ENCODE measurements at places on chromosomes 12 and 14.

GRCh38 chr12:29164477-29165393, 15.7 kb downstream of the FAR2 start:
- DNase-seq: no peak

DNA sequence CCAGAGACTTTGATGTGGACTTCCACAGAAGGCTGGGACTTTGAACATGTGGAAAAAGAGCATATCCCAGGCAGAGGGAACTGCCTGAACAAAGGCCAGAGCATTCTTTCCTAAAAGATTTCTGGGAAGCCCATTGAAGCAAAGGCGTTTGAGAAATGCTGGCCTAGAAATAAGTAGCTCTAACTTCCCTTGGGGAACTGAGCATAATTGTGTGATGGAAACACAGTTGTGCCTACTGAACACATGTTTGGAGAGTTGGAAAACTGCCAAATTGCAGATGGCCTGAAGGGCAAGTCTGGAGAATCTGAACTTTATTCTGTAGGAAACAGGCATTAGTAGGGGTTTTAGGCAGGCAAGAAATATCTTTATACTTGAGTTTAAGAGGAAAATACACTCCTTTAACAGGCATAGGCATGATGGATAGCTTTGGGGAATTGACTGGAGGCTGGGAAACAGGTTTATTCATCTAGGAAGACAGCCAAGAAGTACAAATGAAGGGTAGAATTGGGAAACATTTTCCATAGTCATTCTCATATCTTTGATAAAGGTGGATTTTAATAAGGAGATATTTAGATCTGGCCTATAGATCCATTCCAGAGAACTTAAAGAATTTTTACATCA, 134.1 kb downstream of the TPH2 start:
- peak; percentile 48 for DNase-seq

GRCh38 chr14:71488703-71489191, 443.5 kb upstream of the RGS6 start:
- DNase-seq: no peak

DNA sequence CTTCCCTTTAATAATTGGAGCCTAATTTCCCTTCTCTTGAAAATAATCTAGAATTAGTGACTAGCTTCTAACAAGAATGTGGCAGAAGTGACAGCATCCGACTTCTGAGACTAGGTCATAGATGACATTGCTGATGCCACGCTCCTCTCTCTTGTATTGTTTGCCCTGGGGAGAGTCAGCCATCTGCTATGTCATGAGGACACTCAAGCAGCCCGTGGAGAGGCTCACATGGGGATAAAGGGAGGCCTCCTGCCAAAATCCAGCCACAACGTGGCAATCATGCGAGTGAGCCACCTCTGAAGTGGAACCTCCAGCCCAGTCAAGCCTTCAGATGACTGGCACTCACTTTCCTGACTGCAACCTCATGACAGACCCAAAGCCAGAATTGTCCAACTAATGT, 54.2 kb upstream of the LRRK2 start:
- DNase-seq: no peak

GRCh38 chr12:106287364-106287763, 15.2 kb upstream of the TCP11L2 start:
- DNase-seq: no peak

- DNase-seq: peak; percentile 33
Observed at GRCh38 chr12:101552277-101552676, 42.5 kb upstream of the MYBPC1 start.

GRCh38 chr14:54735424-54735823, 167.2 kb downstream of the GCH1 start:
- no peak for DNase-seq

DNA sequence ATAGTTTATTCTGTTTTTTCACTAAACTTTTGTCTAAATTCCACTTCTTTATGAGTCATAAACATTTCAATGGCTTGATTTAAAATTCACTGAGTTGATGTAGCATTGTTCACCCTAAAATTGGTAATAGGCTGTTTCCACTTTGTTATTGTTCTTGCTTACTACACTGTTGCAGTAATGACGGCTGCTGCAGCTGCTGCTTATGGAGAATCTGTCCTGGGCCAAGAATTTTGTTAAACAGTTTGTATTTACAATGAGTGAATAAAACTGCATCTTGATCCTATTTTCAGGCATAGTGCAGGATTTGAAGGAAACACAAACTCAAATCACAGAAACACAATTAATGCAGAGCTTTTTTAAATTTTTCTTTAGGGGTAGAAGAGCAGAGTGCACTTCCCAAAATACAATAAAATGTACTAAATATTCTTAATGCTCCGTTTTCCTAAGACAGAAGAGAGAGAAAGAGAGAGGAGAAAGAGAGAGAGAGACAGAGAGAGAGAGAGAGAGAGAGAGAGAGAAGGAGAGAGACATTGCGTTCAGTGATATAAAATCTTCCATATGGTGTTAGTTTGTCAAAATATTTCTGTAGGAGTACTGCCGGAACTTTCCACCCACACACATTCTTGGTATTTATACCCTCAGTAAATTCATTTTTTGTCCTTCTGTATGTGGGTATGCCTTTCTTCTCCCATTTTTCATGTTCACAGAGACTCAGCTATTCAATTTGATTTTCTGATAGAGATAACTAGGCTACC, 266.4 kb downstream of the LRFN5 start:
- DNase-seq: peak; percentile 63

GRCh38 chr14:96297000-96297399, 41.0 kb downstream of the BDKRB1 start:
- no peak for DNase-seq

DNA sequence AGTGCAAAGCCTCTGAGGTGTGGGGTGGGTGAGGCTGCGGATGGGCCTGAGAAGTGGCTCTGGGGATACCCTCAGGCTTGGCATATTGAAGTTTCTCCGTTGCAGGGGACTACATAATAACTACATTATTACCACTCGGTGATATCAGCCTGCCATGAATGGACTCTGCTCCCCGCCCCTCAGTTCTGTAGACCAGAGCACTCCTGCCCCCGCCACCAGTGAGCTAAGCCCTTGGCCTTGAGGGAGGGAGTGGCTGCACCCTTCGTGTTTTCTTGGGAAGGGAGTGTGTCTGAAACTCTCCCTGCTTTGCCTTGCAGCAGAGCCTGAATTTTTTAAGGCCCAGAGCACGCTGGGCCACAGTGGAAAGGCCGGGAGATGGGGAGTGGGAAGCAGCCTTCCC, 1.7 kb downstream of the ORAI1 start:
- DNase-seq: no peak

- DNase-seq: no peak
Observed at GRCh38 chr12:131188131-131189050, 234.7 kb downstream of the ADGRD1 start.

DNA sequence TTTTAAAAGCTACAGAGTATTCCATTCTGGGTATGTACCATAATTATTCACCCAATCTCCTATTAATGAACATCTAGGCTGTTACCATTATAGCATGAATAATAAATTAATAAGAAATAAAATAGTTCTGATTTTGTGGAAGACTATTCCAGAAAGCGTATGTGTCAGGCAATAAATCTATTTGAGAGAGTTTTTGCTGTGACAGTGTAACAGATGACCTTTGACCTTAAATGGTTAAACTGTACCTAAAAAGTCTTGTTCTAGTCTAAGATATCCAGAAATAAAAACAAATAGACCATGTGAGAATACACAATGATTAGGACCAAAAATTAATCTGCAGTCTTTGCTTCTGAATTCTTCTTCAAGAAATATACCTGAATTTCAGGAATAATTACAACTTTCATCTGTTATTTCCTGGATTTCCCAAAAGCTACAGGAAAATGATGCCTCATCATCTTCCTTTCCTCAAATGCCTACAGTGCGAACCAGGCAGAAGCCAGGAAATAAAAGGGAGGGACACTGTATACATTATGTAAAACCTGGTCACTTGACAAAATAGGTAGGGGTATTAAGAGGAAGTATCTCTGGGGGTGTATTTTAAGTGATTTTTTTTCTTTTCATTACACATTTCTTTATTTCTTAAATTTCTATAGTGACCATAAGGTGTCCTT, 7.3 kb downstream of the TM7SF3 start:
- DNase-seq: no peak

DNA sequence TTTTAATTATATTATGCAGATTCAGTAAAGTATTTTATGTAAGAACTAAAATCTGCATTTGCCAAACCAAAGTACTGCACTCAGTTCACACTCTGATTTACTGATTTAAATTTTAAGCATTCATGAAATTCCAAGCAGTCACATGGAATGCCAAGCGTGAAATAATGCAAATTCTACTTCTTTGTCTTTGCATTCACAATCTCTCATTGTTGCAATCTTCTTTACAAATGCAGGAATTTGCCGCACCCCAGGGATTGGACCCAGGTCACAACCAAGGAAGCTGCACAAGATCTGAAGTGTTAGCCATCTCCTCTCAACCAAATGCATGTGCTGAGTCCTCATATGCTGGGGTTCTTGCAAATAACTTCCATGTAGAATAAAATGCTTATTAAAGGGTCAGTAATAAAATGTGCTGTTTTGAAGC, 71.9 kb downstream of the TUNAR start:
- DNase-seq: peak; percentile 31

- no peak for DNase-seq
Observed at GRCh38 chr14:28488684-28489083, 277.9 kb upstream of the FOXG1 start.

DNA sequence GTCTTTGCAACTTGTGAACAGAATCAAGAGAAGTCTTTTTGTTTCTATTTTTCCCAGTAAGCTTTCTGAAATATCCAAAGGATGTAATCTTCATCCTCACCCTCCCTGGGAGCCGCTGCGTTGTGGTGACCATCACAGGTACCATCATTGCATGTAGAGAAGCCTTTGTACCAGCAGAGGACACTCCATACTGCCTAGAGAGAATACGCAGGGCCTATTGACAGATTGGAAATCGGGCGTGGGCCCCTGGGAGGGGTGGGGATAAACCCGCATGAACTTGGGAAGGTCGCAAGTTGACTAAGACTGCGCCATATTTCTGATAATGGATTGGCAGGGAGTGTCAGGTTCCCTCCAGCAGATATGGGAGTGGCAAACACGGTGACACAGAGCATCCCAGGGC, 12.7 kb downstream of the KRT1 start:
- DNase-seq: no peak
